ENCODE measurements at places on chromosomes 11 and 22. TPM values are rescaled to one million over a fixed set of nuclear protein-coding genes. Genes with fewer than 3 reads are reported as not detected.

C11orf24 gene
- 27.2 TPM for total RNA-seq

TRIM44 gene
- total RNA-seq = 100 TPM

OR10A6 gene
- not detected for total RNA-seq

BTBD18 gene
- not detected for total RNA-seq

OR2D2 gene
- not detected for total RNA-seq

FAM118A gene
- 24.4 TPM for total RNA-seq

DAGLA gene
- 8.3 TPM for total RNA-seq

RANBP1 gene
- 175 TPM for total RNA-seq

DNAJB13 gene
- 0.90 TPM for total RNA-seq

ANGPTL5 gene
- total RNA-seq = not detected

ISX gene
- total RNA-seq = not detected

OR51B2 gene
- not detected for total RNA-seq

CFAP300 gene
- 1.9 TPM for total RNA-seq

EI24 gene
- total RNA-seq = 88.2 TPM

CHRM1 gene
- total RNA-seq = not detected

JAML gene
- not detected for total RNA-seq

SUSD2 gene
- 5.5 TPM for total RNA-seq

ROBO4 gene
- 0.20 TPM for total RNA-seq

OR10D3 gene
- not detected for total RNA-seq

P2RY6 gene
- total RNA-seq = 34.7 TPM

SYNGR1 gene
- 19.1 TPM for total RNA-seq

CPT1B gene
- total RNA-seq = 66.2 TPM

CD3G gene
- total RNA-seq = not detected

SEPTIN5 gene
- 8.1 TPM for total RNA-seq

KRTAP5-9 gene
- not detected for total RNA-seq

OR2AG2 gene
- total RNA-seq = 0.25 TPM

THRSP gene
- total RNA-seq = 0.72 TPM

CFAP68 gene
- total RNA-seq = 27.4 TPM

SORL1 gene
- 4.9 TPM for total RNA-seq

LTBP3 gene
- 455 TPM for total RNA-seq

APBB1 gene
- 0.90 TPM for total RNA-seq

MED15 gene
- 82.0 TPM for total RNA-seq

SMC1B gene
- 0.31 TPM for total RNA-seq

TSPAN32 gene
- total RNA-seq = not detected

CFL1 gene
- 1,798 TPM for total RNA-seq

VPS37C gene
- total RNA-seq = 27.1 TPM

RAB38 gene
- 12.7 TPM for total RNA-seq

INPP5J gene
- total RNA-seq = 1.7 TPM

OR9Q2 gene
- not detected for total RNA-seq

ADM2 gene
- total RNA-seq = 10.5 TPM

PANX2 gene
- 51.7 TPM for total RNA-seq
